AG08395 (cell line): ENCODE measurements at places on chromosomes 3 and 15.

DNA sequence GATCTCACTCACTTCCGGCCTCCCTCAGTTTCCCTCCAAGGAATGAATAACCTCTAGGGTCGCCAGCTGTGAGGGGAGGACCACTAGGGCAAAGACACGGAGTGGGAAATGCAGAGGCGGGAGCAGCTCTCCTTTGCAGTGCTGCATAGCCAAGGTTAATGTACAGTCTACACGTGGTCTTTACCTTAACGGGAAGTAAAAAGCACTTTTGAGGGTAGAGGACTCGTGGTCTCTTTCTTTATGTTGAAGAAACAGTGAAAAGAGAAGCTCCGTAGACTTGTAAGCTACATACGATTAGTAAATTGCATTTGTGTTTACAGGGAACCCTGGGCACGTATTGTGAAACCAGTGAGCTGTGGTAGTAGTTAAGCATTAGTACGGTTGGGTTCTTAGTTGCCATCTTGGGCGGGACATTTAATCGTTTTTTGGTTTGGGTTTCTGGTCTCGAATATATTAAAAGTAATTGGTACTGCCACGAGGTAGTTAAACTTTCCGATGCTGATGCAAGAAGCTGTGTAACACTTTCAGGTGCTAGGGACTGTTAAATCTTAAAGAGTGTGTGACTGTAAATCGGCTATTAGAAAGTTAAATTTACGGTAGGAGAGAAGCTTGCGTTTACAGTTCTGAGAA lies 828 bp downstream of the U2SURP start:
- DNase-seq, result peak; percentile 26

DNA sequence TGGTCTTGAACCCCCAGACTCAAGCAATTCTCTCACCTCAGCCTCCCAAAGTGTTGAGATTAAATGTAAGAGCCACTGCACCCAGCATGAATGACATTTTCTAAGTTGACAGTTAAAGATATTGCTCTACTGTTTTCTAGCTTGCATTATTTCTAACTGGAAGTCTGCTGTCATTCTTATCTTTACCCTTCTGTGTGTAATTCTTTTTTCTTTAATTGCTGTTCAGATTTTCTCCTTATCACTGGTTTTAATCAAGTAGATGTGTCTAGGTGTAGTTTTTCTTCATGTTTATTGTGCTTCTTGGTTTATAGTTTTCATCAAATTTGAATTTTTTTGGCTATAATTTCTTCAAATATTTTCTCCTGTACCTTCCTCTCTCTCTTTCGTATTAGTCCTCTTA lies 4.9 kb downstream of the PARP15 start:
- no peak for DNase-seq

GRCh38 chr3:57805266-57805665 lies 49.2 kb downstream of the SLMAP start:
- DNase-seq, result no peak

DNA sequence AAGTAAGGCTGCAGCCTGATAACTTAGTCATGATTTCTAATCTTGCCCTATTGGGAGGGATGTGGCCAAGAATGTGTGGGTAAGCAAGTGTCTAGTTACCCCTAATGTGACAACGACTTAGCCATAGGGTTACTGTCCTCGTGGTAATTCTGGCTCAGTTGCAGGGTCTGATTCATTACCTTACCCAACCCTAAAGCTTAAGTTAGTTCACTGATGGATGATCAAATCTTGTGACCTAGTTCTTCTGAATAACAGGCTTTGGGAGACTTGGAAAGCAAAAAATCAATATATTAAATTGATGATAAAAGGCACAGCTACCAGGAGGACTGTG lies 1.6 kb upstream of the INTS14 start:
- no peak for DNase-seq

- DNase-seq, result no peak
Observed at GRCh38 chr15:64222573-64223366, 59.9 kb upstream of the PPIB start.

DNA sequence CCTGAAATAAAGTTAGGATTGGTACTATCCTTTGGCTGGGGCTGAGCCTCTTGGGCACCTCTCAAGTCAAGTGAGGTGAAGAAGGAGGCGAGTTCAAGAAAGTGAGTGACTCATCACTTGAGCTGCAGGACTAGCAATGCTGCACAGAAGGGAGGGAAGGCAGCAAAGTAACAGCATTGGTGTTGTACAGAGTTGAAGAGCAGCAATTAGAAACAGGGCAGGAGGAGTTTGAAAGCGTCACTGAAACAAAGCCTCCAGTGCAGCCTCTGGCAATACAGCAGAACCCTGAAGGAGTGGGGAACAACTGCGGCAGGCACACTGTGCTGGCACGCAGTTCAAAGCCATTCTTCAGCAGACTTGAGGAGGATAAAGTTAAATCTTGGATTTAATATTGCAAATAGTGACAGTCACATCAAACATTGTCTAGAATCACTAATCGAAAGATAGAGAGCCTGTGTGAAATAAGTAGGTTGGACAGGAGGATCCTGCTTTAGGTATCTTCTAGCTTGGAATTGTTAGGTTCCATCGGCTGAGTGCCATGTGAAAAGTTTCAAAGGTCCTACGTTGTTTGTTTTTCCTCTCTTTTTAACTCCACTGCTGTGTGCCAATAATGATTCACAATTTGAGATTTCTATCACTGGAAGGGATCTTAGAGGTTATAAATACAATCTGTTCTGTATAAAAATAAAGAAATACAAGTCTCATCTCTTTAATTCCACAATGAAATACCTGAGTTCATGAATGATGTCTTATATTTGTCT lies 479.8 kb downstream of the NAALADL2 start:
- peak; percentile 74 for DNase-seq

DNA sequence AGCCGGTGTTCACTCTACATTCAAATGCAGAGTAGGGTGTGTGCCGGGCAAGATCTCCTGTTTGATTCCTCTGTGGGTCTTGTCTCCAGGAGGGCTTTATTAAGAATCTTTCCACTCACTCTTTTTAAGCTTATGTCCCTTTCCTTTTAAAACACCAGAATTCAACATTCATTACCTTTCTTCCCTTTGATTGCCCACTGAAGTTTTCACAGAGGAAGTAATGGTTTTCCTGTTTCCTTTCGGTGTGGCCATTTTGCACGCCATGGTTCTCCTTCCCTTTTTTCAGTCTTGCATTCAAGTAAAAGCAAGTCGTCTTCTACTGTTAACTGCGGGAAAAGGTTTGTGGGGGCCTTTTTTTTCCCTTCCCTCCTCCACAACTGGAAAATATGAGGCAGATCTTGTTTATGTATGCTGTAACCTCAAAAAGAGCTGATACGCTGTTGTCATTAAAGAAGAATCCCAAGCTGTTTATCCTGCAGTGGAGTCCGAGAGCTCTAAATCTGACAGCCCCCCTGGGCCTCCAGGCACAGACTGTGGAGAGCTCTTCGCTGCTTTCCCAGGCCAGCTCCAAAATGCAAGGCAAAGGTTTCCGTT lies 40.5 kb downstream of the FILIP1L start:
- DNase-seq, result peak; percentile 38

DNA sequence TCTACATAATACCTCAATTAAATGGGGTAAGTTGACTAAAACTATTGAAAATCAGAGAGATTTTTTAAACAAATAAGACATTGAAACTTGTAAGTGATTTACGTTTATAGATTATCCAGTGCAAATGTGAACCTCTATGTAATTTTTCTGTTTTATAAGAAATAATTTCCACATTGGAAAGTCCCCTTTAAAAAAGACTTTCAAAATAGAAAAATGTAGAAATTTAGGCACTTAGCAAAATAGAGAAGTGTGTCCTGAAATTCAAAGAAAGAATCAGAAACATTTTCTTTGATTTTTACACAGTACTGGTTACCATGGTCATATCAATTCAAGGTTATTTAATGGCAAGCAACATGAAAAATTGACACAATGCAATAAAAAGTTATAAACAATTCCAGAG lies 290.9 kb upstream of the GPR149 start:
- DNase-seq, result no peak

DNA sequence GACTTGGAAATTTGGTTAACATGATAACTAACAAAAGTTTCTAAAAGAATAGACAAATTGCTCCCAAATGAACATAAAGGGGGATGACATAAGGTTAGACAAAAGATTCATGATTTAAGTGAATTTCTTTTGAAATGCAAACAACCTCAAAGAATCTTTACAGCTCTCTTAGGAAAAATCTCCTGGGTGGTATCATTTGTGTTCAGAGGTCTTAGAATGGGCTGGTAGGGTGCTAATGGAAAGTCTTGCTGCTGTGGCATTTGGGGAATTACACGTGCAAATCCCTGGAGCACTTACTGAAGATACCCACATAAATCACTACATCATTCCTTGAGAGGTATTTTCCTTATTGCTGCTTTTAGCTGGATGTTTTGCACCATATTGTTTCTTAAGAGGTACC lies 14.4 kb upstream of the ROBO2 start:
- DNase-seq, result no peak

- DNase-seq, result no peak
Observed at GRCh38 chr3:35064761-35065160, 574.6 kb upstream of the ARPP21 start.

GRCh38 chr3:16329826-16330129 lies 64.8 kb downstream of the OXNAD1 start:
- DNase-seq, result no peak

DNA sequence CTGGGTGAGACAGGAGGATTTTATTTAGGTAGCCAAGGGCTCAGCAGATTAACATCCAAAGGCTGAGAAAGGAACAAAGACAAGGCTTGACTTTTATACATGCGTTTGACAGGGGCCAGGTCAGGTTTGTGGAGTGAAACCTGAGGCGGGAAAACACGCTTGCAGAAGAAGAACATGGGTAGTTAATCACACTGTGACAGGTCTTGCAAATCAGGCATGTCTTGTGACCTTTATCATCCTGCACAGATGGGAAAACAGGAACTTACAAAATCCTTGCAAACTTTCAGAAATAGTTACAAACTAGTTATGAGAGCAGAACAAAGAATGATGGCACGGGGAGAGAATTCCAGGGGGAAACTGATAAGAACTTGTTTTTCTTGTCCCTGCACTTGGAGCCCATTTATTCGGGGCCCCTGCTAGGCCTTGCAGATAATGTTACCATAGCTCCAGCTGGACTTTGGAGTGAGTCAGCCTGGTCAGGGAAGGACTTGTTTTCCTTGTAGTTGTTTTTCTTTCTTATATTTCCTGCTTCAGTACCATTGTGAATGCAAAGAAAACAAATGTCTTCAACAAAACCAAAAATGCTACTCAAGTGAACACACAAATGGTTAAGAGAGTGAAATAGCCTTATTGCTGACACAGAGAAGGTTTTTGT lies 965.9 kb upstream of the ROBO1 start:
- no peak for DNase-seq

GRCh38 chr3:22621205-22621809 lies 581.8 kb upstream of the UBE2E2 start:
- no peak for DNase-seq

- DNase-seq, result peak; percentile 77
Observed at GRCh38 chr3:122890077-122890719, 95.3 kb downstream of the SLC49A4 start.

DNA sequence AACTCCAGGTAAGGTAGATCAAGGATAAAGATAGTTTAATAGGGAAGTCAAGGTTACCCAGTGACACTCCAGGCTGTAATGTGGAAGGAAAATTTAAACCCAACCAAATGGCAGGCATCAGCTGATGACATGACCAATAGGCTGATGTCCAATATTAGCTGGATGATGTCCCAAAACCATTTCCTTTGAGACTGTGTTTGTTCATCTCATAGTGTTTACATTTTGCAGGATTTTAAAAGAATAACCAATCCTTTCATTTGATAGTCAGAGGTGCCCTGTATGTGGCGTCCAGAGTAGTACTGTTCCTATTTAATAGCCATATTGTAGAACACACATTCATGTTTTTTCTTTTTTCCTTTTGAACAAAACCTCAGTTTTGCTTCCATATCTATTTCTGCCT lies 23.3 kb upstream of the TMEM158 start:
- no peak for DNase-seq

DNA sequence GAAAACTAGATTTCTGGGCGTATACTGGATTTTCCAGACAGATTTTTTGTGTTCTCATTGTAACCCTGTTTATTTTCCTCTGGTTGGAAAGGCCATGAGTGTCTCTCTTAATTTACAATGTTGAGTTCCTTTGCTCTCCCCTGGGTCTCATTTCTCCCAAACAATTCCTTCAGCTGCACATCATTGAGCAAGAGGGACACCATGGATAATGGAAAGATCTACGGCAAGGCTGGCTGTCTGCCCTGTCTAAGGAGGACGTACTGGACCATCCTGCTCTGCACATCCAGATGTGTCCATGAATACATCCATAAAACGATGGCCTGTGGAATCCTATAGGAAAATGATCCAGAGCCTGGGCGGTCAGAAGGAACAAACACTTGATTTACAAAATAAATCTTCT lies 258.1 kb upstream of the MCTP2 start:
- DNase-seq, result no peak

- peak; percentile 73 for DNase-seq
Observed at GRCh38 chr15:76199106-76200082, 111.9 kb downstream of the ETFA start.

DNA sequence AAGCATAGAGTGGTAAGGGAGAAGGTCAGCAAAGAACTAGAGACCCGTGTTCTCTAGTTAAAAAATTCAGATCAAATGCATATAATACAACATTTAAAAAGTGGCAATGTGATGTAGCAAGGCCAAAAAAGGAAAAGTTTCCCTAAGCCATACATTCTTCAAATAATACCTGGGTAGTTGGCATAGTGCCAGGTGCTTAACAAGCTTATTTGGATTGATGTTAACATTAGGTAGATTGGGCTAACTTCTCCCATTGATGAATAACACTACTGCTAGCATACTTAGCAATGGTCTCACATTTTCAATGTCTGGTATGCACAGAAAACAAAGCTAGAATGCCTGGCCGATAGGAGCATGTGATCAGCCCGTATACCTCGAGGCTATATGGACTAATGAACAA lies 283.6 kb upstream of the RARB start:
- no peak for DNase-seq

- DNase-seq, result peak; percentile 91
Observed at GRCh38 chr3:55160241-55160983, 232.6 kb upstream of the LRTM1 start.

- no peak for DNase-seq
Observed at GRCh38 chr3:48562367-48563095, 1.1 kb downstream of the UCN2 start.

GRCh38 chr15:84099181-84099580 lies 136.4 kb upstream of the GOLGA6L4 start:
- no peak for DNase-seq

DNA sequence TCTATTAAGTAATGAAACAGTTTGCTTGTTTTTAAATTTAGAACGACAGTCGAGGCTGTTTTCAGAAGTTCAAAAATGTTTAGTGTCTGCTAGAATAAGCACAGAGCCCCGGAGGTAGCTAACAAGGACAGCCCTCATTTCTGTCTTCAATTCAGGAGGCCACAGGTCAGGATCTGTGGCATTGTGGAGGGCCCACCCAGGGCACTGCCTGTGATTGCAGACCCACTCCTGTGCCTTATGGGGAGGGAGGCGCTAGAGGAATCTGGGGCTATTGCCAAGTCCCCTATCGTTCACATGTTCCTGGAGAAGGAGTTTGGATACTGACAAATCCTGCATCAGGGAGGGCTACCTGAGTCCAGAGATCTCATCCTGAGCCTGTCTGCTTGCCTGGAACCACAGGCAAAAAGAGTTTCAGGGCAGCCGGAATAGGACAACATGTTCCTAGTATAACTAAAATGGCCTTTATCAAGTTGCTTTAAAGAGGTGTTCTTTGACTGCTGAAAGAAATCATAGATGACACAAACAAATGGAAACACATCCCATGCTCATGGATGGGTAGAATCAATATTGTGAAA lies 141.5 kb upstream of the ROPN1 start:
- DNase-seq, result no peak

GRCh38 chr3:148006508-148006907 lies 597.3 kb downstream of the ZIC1 start:
- peak; percentile 63 for DNase-seq
